HCT116 (cell line): ENCODE measurements at places on chromosomes 7 and 10. TPM values are rescaled to one million over a fixed set of nuclear protein-coding genes. Genes with fewer than 3 reads are reported as not detected.

EIF4EBP2 gene
- total RNA-seq = 36.7 TPM

- DNase-seq = no peak
Observed at GRCh38 chr10:43352951-43353350, 18.5 kb upstream of the FXYD4 start.

GRCh38 chr7:152145853-152146466 is 120.5 kb downstream of the GALNT11 start:
- peak; percentile 22 for DNase-seq

DNA sequence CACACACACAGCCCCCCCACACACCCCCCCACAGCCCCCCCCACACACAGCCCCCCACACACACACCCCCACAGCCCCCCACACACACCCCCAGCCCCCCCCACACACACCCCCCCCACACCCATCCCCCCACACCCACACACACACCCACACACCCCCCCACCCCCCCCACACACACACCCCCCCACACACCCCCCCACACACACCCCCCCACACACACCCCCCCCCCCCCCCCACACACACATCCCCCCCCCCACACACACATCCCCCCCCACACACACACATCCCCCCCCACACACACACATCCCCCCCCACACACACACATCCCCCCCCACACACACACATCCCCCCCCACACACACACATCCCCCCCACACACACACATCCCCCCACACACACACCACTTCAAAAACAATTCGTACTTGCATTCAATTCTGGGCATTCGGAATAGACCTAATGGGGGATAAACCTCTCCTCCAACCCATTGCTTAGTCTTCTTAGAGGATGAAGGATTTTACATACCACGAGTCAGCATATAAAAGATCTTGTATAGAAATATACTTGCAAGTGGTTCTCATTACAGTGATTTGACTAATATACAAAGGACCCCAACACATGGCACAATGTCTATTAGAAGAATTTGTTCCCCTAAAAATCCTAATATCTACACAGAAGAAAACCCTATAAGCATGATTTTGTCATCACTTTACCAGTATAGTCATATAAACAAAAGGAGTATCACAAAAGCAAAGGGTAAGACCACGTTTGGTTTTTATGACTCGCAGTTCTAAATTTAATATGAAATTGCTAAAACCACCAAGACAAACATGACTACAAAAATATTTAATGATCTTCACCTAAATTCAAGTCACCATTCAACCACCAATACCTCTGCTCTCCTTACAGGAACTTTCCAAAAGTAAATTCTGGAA is 80.9 kb downstream of the DIP2C start:
- no peak for DNase-seq

DNA sequence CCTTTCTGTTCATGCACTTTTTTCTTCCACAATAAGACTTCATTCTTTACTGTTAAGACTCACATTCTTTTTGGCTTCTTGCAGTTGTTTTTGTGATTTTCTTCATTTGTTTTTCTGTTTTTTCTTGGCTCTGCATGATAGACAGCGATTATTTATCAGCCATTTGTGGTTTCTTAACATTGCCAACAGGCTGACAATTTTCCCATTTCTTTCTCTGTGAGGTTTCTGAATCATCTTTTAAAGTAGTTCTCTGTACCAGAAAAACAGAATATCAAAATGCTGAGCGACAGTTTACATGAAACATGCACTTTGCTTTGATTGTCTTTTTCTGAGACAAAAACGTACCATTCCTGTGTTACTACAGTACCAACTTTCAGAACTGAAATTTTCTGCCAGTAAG is 334.2 kb upstream of the MAGI2 start:
- DNase-seq = no peak

CLCN1 gene
- total RNA-seq = 0.47 TPM

DNA sequence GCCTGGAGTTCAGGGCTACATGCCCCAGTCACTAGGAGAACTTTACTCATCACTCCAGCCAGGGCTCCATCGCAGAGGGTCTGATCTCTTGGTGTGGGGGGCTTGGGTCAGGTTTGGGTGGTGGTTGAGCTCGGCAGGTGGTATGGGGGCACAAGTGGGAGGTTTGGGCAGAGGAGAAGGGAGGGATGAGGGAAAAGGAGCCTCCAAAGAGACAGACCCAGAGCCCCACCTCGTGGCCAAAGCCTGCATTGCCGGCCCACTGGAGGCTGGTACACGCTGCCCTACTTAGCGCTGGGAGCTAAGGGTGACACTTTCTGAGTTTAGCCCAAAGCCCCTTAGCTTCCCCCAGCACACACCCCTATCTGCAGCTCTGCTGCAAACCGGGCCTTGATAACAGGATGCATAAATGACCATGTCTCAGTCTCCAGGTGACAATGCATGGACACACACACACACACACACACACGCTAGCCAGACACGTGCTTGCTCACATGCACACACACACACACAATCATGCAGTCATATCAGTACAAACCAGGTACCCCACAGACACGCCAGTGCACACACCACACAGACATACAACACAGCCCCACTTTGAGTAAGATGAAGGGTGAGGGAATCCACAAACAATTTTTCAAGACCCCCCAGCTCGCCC is 14.7 kb downstream of the LZTS2 start:
- DNase-seq = no peak

- DNase-seq = no peak
Observed at GRCh38 chr10:59829024-59829423, 75.8 kb upstream of the MRLN start.

DNA sequence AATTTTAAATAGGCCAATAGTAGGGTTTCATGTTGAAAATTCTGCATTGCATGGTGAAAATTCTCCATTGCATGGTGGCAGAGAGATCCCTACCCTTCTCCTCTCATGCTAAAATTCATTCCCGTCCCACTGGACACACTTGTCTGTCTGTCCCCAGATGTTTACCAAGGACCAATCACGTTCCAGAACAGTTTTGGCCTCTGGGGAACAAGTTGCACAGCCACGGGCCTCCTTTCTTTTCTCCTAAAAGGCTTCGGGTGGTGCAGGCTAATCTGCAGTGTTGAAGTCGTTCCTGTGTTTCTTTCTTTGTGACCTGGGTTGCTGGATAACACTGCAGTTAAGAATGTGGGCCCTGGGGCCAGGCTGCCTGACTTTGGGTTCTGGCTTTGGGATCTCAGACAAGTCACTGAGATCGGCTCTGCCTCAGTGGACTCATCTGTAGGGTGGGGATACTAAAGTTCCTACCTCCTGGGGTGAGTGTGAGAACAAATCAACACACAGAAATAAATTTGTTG is 113.1 kb upstream of the FAM204A start:
- no peak for DNase-seq

DNA sequence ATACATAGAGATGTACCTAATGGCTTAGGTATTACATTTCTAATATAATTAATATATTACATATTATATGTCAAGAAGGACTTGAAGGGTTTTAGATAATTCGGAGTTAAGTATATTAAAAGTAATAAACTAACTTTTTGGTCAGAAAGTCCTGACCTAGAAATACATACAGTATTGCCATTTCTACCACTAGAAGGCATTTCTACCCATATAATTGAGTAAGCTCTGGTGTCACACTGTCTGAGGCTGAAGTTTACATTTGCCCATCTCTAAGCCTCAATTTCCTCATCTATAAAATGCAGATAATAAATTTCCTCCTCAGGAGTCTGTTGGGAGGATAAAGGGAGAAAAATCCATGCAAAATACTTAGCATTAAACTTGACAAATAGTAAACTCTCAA is 7.1 kb downstream of the FKBP14 start:
- DNase-seq = no peak

DNA sequence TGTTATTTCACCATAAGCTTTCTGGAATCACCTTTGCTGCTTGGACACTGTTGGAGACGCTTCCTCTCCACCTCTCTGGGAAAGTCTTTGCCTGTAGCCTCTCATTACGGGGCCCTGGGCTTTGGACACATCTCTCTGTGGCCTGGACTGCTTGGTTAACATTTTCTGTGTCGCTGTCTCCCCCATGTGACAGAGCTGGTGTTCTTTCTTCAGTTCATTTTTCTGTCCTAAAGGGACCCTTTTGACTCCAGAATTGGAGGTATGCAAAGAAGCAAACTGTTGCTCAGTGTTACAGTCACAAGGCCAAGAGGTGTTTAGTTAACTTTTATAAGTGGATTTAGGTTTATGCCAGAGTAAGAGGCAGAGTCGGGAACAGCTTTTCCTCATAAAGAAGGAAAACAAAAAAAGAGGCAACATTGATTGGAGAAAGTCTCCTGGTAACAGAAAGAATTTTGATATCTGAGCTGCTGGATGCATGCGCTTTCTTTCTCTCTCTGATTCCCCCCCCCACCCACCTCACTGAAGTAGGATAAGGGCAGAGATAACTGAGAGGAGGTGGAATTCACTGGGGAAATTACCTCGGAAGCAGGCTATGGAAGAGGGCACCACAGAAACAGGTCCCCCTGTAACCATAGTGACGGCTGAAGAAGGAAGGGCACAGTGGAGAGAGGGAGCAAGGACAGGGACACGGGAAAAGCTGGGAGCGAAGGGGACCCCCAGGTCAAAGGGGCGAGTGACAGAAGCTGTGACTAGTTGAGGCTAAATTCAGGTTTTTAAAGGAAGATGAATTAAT is 57.8 kb downstream of the LGI1 start:
- no peak for DNase-seq

OR2A12 gene
- total RNA-seq = not detected

DNA sequence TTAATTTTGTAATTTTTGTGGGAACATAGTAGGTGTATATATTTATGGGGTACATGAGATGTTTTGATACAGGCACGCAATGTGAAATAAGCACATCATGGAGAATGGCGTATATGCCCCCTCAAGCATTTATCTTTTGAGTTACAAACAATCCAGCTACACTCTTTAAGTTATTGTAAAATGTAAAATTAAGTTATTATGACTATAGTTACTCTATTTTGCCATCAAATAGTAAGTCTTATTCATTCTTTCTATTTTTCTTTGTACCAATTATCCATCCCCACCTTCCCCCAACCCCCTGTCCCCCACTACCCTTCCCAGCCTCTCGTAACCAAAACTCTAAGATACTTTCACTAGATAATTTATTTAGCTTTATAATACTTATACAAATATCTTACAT is 7.8 kb upstream of the PNPLA8 start:
- DNase-seq = no peak

GRCh38 chr7:156725073-156725472 is 84.5 kb downstream of the RNF32 start:
- no peak for DNase-seq

DNA sequence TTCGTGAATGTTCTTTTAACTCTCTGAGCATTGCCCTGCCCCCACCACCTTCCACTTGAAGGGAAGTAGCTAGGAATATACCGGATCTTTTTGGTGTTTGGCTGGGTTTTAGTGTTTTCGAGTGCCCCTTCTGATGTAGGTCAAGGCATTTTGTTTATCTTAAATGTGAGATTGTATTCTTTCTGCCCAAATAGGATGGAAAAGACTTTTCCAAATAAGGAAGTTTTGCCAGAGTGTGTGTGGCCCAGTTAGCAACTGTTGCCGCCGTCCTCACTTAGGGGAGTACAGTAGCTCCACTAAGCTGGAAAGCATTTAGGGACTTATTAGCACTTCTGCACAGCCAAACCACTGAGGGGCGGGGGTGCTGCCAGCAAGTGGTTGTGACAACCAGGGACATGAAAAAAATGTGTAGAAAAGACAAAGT is 29.8 kb upstream of the VCL start:
- DNase-seq = no peak

GRCh38 chr7:30750683-30751650 is 968 bp upstream of the INMT start:
- no peak for DNase-seq

DNA sequence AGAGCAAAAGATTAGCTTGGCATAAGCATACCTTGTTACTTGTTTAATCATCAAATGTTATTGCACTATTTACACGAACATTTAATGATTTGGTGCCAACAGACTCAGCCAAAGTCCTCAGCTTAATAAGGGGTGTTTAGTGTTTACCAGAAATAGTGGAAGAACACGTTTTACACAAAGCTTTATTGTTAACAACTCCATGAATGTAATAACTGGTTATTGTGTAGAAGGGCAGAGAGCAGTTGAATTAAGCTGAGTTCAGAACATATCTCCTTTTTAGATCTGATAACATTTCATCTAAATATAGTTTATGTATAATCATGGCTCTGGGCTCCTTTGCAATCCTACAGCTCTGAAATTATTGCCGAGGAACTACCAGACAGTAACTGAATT is 99.1 kb downstream of the CABCOCO1 start:
- DNase-seq = no peak

DNA sequence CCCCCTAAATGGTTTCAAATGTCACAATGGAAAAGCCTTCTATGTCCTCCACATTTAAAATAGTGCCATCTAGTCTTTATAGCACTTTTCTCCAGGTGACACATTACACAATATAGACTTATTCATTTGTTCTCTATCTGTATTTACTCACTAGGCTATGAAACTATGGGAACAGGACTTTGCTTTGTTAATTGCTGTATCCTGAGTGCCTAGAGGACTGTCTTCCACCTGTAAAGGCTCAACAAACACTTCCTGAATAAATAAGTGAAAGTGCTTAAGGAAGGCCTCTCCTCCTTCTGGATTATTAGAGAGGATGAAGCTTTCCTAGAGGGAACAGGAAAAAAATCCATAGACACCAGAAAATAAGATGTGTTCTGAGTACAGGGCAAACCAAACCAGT is 397.6 kb upstream of the LRRN3 start:
- DNase-seq = no peak

DNA sequence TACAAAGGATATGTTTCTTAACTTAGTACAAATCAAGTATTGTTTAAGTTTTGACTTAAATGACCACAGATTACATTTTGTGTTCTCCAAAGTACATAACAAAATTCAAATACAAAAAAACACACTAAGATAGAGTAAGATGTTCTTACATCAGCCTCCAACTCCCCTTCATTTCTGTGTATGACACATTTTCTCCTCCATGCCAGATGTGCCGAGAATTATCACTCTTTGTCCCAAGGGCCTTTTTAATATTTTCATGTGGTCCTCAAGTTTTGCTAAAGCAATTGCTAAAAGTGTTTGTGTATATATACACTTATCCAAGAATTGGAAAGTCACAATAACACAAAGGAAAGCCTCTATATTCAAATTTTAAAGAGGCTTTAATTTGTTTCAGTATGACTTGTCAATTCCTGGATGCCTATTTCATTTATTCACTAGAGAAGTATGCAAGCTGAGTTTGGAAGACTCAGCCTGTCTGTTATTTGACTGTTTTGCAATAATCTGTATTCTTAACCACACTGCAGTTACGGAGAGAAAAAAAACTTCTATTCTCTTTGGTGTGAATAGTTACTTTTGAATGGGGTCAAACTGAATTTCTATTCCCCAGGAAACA is 586.4 kb upstream of the SEMA3D start:
- no peak for DNase-seq

CYP26C1 gene
- 0.07 TPM for total RNA-seq

SOSTDC1 gene
- 0.20 TPM for total RNA-seq

- peak; percentile 40 for DNase-seq
Observed at GRCh38 chr7:5525271-5526099, 101.9 kb upstream of the TNRC18 start.
